Stimulated activated naive CD8-positive, alpha-beta T cell treated with anti-CD3 and anti-CD28 coated beads, Interleukin-15, amount 100 ng/mL, for 72 hours (primary cell): ENCODE measurements at places on chromosomes 7 and 10.

DNA sequence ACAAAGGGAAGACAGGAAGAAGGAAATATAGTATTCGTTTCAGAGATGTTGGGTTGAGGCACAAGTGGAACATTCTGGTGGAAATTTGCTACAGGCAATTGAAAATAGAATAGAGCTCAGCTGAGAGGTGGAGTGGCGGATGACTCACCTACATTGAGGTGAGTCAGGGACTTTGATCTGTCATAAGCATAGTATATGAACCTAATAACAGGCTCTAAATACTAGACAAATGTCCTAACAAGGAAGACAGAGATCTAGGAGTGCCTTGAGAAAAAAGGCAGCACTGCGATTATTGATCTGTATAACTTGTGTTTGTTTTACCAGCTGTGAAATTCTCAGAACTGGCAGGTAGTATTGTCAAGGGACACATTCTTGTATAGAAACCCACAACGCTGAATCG lies 907 bp upstream of the IFRD1 start:
- peak; percentile 37 for DNase-seq

GRCh38 chr10:63114031-63114814 lies 18.9 kb upstream of the NRBF2 start:
- no peak for DNase-seq

DNA sequence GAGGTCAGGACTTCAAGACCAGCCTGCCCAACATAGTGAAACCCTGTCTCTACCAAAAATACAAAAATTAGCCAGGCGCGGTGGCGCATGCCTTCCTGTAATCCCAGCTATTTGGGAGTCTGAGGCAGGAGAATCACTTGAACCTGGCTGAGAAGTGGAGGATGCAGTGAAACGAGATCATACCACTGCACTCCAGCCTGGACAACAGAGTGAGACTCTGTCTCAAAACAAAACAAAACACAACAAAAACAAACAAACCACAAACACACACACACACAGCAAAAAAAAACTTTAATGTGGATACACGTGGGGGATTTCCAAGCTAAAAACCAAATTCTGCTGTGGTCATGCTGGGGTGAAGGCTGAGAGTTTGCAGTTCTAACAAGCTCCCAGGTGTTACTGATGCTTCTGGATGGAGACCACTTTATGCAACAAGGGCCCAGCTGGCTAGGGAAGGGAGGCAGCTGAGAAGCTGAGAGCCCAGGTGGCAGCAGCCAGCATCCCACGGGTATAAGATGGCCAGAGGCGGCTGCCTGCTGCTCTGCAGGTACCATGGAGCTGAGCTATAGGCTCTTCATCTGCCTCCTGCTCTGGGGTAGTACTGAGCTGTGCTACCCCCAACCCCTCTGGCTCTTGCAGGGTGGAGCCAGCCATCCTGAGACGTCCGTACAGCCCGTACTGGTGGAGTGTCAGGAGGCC lies at the start of gene ZP3:
Gene ZP3, plus strand, starts transcription at position 538 of the 699 bp plus-strand sequence. Its CDS starts 15 bp downstream, at position 553.
- no peak for DNase-seq

- no peak for DNase-seq
These were observed 37.4 kb upstream of the PDGFA start for GRCh38 chr7:556837-557557.

DNA sequence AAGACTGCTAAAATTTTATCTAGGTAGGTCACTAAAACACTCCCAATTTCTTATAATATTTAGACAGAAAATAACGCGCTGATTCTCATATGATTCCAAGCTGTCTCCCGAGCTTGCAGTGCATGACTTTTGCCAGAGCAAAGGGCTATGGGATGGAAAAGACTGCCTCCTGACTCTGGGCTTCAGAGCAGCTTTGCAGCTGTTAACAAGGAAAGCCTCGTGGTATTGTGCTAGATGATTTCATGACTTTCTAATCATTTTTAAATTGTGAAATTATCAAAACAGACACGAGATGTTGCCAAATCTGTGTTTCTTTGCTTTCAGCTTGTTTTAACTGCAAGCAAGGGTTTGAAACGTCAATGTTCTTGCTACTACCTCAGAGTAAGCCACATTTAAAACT lies 238.3 kb downstream of the AGMO start:
- no peak for DNase-seq

DNA sequence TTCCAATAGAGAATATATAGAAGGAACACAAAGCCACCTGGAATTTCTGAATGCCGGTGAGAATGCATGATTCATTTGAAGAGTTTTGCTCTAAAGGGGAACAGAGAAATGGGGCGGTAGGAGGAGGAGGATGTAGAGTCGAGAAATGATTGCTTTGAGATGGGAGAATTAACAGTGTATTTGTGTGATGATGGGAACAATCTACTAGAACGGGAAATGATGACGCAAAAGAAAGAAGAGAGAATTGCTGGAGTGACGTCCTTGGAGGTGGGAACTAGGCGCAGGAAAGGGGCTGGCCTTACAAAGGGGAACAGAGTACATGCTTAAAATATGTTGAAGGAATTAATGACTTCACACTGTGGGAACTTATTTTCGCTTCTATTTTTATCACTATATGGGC lies 188.1 kb downstream of the SDHAF3 start:
- DNase-seq, result no peak

- no peak for DNase-seq
These were observed 134.7 kb downstream of the ADAM12 start for GRCh38 chr10:126253611-126253998.

DNA sequence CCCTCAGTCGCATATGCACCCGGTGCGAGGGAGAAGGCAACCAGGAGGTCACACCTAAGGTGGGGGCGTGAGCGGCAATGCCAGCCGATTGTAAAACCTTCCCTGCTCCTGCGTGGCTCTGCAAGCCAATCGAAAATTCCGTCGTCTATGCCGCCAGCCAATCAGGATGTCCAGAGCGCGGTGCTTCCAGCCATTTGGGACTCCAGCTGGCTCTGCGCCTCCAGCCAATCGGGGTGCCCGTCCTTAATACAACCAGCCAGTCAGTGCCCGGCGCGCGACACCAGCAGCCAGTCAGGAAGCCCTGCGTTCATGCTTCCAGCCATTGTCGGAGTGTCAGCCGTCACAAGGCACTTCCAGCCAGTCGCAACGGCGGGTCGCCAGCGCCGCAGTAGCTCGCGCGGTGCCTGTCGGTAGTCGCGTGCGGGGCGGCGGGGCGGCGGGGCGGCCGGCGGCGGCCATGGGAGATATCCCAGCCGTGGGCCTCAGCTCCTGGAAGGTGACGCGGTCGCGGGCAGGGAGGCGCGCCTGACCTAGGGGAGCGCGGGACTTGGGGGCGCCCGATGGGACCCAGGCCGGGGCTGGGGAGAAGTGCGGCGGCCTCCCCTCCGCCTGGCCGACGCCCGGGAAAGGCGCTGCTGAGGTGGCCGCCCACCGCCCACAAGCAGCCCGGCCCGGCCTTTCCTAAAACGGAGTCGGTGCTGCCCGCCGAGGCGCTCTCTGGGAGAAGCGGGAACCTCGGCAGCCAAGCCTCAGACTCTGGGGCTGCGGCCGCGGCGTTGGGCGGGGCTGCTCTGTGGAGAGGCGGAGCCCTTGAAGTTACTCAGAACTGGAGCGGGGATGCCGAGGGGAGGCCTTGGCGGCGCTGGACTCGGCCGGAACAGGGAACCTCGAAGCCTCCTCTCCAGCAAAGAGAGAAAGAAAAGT lies at the start of gene AKR1E2:
Gene AKR1E2, plus strand, starts transcription at position 340 of the 924 bp plus-strand sequence. Its CDS starts 118 bp downstream, at position 458.
- peak; percentile 85 for DNase-seq

- no peak for DNase-seq
These were observed 37.8 kb downstream of the RHEB start for GRCh38 chr7:151481650-151482505.
